AG10803 (cell line): ENCODE measurements at places on chromosomes 1 and 21.

- DNase-seq, result peak; percentile 22
Observed at GRCh38 chr1:186286615-186287315, 88.3 kb downstream of the TPR start.

DNA sequence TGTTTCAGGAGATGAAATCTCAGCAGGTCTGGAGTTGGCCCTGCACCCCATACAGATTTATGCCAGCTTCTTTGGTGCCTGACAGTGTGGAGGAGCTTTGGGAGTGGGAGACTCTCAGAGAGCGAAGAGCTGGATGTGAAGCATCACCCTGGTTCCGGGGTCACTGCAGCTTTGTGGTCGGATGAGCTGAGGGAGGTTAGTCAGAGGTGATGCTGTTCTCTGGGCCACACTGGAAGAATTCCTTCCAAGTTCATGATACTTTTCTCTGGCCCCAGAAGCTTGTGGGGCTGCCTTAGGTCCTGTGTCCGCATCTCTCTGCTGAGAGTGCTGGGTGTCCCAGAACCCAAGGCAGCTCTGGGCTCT lies 467.8 kb downstream of the CAMTA1 start:
- peak; percentile 22 for DNase-seq

- no peak for DNase-seq
Observed at GRCh38 chr21:35529171-35529863, 480.2 kb upstream of the RUNX1 start.

GRCh38 chr1:165564561-165564960 lies 20.8 kb downstream of the LRRC52 start:
- DNase-seq, result no peak

DNA sequence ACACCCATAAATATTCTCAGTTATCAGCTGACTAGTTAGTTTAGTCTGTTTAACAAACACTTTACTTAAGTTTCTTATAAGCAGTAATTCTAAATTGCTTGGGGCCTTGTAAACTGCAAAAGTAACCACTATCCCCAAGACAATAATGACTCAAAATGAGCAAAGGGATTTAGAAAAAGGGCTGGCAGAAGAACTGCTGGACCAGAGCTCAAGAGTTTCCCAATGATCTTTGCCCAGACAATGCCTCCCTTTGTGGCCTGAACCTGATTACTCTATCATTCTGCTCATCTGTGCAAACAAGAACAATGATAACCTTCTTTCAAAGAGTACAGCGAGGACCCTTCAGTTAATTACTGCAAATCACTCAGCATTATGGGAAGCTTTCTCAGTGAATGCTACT lies 123.5 kb downstream of the TIAM1 start:
- DNase-seq, result peak; percentile 34

- DNase-seq, result peak; percentile 46
Observed at GRCh38 chr1:113677250-113678158, 81.8 kb downstream of the PHTF1 start.

DNA sequence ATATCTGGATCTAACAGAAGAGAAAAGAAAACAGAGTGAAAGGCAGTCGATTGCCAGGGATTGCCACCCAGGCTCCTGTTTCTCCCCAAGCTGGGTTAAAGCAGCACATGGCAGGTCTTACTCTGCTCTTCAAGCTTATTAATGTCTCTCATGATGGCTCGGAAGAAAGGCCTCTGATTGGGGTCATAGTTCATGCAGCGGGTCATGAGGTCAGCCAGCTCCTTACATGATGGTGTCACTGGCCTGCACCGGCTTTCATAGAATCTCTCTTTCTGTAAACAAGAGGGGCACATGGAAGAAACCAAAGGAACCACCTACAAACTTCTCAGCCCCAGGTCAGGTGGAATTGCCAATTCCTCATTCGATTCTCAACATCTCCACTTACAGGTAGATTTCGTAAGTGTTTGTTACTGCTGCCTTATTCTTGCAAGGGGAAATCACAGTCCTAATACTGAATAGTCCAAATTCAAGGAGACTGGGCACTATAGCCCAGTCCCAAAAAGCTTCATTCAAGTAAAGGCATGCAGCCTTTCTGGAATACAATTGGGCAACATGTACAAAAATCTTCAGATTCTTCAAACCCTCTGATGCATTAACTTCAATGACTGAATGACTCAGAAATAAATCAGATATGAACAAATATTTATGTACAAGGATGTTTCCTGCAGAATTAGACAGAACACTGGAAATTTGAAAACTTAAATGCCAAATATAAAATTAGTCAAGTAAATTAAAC lies 96.6 kb downstream of the RAVER2 start:
- no peak for DNase-seq

DNA sequence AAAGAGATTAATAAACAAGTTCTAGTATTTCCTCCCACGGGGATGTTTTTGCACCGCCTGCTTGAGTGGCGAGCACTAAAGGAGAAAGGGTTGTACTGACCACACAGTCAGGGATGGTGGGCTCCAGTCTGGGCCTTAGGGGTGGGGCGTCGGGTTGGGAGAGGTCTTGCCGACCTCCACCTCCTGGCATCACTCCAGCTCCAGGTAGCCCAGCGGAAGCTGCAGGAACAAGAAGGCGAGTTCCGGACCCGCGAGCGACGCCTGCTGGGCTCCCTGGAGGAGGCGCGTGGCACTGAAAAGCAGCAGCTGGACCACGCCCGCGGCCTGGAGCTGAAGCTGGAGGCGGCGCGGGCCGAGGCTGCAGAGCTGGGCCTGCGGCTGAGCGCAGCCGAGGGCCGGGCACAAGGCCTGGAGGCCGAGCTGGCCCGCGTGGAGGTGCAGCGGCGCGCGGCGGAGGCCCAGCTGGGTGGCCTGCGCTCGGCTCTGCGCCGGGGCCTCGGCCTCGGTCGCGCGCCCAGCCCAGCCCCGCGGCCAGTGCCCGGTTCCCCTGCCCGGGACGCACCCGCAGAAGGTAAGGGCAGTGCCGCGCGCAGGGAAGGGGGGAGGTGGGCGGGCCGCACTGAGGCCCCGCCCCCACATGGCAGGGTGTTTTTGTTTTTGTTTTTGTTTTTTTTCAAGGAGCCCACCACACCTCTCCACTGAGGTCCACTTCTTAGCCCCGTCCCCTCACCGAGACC lies 19.7 kb downstream of the MFAP2 start:
- DNase-seq, result peak; percentile 80

DNA sequence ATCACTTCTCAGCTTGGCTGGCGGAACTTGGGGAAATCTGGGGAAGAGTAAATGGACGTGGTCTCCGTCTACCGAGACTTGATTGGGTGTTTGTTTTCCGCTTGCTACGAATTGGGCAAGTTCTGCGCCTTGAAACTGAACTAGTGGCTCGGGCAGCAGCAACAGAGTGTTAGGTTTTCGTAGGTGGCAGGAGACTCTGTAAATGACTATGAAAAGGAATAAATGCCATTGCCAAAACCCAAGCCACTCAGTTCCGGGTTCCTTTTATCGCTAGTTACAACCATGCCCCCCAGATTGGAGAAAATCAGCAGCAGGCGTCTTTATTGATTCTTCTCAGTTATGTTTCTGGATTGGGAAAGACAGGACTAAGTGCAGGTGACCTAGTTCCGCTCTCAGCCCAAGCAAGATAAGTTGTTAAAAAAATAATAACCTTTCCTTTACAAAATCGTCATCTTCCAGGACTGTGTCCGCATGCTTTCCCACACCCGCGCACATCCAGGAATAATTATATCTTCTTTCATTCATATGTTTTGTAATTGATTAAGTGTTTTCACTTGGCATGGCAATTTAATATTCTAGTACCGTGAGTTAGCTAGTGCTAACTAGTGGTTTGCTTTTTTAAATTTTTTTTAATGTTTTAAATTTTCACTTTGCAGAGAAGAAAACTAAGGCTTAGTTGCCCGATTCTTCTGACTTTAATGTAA lies 3.4 kb downstream of the LHX9 start:
- no peak for DNase-seq

DNA sequence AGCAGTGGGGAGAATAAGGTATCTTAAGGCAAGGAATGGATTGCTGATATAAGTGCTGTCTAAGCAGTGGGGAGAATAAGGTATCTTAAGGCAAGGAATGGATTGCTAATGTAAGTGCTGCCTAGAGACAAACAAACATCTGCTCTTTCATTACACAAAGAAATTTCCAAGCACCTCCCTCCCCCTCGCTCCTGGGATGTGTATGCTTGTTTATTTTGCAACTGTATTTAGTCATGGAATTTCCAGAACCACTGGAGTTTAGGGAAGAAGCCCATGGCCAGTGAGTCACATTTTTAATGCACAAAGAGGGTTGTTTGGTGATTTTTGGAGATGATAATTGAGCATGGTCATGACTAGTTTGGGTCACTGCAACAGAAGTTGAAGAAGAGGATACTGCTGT lies 21.5 kb downstream of the PDPN start:
- peak; percentile 94 for DNase-seq

GRCh38 chr21:42922918-42923317 lies 2.5 kb downstream of the ERVH48-1 start:
- no peak for DNase-seq

DNA sequence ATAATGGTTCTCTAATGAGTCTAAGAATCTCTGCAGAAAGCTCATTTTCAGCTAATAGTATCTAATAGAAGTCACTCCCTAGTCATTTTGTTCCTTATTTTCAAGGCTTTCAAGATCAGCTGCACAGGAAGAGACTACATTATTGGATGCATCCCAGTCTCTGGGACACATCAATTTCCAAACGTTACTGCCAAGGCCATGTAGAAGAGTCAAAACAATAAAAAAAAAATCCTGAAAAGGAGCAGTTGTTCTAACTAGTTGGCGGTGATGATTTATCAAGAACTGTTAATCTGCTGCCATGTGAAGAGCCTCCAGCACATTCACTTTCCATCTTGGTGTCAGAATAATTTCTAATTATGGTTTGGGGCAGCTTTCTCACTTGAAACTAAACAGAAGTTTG lies 5.7 kb downstream of the DDAH1 start:
- DNase-seq, result no peak

DNA sequence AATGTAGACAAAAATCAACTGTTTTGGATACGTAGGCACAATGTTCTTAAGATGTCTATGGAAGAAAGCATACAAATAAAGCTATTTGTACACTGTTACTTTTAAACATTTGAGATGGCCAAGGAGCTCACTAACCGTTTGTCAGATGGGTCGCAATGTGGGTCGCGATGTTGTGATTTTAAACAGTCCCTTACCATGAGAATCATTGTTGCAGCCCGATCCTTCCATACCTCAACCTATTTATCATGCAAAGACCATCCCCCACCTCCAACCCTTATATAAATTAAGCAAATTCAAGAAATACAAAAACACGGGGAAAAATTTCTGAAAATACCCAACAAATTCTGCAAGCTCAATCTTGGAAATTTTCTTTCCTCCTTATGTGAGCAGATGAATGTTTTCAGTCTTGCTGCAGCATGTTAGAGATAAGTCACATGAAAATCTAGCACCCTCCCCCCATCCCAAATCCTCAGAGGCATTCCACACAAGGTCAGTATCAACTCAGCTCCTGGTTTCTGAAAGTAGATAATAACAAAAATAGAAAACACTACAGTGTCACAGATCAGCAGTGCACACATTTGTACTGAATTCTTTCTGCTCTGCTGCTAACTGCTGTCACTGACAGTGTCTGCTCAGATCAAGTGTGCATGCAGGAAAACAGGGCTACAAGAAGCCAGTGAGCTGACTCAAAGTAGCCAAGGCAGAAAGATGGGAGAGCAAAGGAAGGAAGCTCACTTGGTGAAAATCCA lies 92.9 kb upstream of the TTC39A start:
- peak; percentile 40 for DNase-seq

- DNase-seq, result no peak
Observed at GRCh38 chr1:74430342-74430934, 82.0 kb downstream of the LRRC53 start.

DNA sequence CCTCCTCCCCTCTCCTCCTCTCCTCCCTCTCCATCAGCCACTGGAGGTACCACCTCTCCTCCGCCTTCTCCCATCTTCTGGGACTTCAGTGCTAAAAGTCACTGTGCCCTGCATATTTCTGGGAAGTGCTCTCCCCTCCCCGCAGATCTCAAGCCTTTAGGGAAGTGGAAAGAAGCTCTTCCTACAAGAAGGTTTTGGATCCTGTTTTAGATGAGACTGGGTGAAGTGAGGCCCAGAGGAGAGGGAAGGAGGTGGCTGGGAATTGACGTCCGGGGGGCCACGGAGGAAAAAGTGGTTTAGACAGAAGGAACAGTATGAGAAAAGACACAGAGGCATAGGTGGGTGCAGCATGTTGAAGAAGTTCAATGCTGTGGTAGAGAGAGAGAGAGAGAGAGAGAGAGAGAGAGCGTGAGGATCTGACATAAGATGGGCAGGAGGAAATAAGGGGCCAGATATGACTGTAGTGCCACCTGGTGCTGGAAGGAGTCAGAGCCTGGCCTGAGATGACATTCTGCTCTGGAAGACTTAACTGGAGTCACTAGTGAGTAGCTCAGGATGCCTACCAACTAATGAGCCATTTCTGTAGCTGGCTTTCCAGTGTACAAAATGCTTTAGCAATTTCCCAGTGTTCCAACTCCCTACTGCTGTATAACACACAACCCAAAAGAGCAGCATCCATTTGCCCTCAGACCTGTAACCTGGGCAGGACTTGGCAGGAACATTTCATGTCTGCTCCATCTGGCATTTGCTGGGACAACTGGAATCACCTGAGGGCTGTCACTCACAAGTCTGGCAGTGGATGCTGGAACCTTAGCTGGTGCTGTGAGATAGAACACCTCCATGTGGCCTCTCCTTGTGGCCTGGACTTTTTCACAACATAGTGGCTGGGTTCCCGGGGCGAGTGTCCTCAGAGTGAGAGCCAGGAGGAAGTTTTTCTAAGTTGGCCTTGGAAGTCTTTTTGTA lies 16.6 kb upstream of the ZSCAN20 start:
- peak; percentile 89 for DNase-seq

- peak; percentile 99 for DNase-seq
Observed at GRCh38 chr1:55428944-55429931, 214.1 kb upstream of the USP24 start.

DNA sequence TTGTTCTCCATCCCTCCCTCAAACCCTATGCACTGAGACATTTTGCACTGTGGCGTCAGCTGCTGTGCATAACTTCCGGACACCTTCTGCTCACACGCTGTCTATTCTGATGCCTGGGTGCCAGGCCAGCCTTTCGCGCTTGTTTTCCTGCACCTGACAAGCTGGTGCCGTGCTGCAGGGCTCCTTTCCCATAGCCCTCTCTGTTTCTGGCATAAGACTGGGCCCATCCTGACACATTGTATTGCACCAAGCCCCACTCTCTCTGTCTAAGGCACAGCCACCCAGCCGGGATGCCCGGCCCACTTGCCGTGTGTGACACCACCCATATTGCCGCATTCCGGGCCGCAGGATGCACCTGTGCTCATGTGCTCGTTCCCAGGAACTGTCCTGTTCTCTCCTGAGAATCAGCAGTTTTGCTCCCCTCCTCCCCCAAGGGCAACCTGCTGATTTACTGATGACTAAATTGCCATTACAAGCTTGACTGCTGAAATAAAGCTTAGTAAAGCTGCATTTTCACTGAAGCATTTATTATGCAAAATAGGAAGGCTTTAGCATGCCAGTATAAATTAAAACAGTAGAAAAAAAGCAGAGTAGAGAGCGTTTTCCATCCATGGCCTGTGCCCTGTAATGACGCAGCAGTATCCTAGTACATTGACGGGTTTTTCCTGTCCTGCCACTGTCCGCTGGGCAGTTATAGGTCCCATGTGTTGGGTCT lies 88.0 kb downstream of the CD247 start:
- no peak for DNase-seq

GRCh38 chr1:153546371-153546770 lies 765 bp upstream of the S100A4 start:
- DNase-seq, result no peak
